Esophagus squamous epithelium (tissue), 5 donors: ENCODE measurements at places on chromosomes 11 and 22. TPM values are rescaled to one million over a fixed set of nuclear protein-coding genes. Genes with fewer than 3 reads are reported as not detected.

The MFRP gene
- not detected for total RNA-seq

The JAM3 gene
- total RNA-seq, result 4.0 TPM

The TSGA10IP gene
- not detected for total RNA-seq

The RAB3IL1 gene
- 8.5 TPM for total RNA-seq

The API5 gene
- 81.8 TPM for total RNA-seq
